ENCODE measurements at places on chromosomes 2 and 18.

GRCh38 chr18:75496151-75496550 is 68.6 kb upstream of the SMIM21 start:
- DNase-seq = no peak

- DNase-seq = no peak
Measured at GRCh38 chr2:953975-954686, 3.5 kb downstream of the SNTG2 start.

GRCh38 chr2:100895934-100896685 is 76.2 kb downstream of the NPAS2 start:
- no peak for DNase-seq

DNA sequence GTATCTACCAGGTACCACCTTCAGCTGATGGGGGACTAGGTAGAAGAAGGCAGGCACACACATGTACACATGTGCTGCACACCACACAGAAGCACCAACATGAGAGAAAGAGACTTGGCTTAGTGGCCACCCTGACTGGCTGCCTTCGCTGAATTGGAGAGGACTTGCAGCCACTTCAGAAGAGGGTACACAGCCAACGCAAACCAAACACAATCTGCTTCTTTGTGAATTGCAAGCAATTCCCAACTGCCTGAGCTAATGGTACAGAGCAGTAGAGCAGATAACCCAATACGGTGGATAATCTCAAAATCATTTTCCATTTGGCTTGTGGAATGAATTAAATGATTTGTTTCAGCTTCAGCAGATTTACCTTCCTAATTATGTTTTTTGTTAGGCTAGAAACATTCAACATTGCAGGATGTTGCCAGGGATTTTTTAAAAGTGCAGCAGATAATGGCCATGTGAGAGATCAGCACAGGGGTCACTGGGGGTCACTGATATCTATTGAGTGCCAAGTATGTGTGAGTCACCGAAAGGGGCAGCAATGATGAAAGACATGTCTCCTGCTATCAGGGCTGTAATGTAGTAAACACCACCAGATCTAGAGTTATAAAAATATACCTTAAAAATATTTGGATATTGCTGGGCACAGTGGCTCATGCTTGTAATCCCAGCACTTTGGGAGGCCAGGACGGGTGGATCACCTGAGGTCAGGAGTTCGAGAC is 652.6 kb downstream of the BCL11A start:
- no peak for DNase-seq

- DNase-seq = no peak
Measured at GRCh38 chr2:121640380-121641316, 8.6 kb downstream of the CLASP1 start.

GRCh38 chr2:234193977-234194563 is 143.6 kb downstream of the SPP2 start:
- no peak for DNase-seq

DNA sequence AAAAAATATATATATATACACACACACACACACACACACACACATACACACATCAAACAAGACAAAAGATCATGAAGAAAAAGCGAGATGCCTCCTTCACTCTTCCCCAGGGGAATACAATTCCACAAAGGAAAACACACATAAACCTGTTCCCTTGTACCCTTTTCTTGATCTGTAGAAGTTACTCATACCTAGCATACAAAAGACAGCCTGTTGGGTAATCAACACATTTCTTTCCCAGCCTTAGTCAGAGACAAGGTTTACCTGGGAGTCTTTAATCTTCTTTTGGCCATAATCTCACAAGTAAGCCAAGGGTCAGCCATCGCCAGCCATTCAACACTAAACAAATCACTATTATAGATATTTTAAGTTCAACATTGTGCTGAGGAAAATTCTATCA is 407.0 kb downstream of the SUCLG1 start:
- no peak for DNase-seq

DNA sequence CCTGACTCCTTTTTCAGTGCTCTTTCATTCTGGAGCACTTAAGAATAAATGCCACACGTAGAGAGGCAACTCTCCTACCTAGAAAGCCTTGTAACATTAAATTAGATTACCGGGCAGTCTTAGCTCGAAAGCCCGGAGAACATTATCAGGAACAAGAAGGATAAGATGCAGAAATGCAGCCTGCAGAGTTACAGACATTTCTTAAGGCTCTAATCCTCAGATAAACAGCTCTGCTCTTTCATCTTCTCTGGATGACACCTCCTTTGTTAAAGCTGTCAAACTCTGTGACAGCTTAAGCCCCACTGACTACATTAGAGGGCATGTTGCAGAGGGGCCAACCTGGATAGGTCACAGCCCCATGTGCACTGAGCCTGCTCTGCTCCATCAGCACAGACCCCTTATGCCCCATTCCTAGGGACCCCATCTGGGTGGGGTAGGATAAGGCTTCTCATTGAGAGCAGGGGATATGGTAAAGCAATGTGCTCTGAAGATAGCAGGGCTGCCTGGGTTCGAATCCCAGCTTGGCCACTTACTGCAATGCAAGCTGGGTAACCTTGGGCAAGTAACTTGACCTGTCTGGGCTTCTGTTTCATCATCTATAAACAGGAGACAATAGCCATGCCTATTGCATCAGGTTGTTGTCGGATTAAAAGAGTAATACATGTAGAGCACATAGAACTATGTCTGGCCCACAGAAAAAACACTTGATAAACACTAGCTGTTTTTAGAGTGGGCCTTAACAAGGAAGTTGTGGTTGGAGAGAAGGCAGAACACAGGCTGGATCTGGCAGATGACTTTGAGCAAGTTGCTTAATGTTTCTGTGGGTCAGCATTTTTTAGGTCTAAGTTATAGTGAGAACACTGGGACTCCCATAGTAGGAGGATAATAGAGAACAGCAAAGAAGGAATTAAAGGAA is 111.4 kb downstream of the THNSL2 start:
- DNase-seq = no peak

DNA sequence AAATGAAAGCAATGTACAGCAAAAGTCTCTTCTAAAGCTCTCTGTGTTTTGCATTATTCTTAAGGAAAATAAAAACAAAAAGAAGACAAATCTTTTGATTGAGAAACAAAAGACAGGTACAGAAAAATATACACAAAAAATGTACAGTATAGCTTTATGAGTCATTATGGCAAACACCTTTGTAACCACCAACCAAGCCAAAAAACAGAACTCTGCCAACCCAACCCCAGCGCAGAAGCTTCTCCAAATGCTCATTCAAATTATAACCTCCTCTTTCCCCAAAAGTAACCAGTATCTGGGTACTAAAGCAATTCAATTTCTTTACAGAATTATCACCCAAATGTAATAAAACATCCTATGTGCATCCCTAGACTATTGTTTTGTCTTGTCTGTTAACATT is 255.9 kb upstream of the STON1 start:
- no peak for DNase-seq

- DNase-seq = no peak
Measured at GRCh38 chr2:96832754-96833507, 10.9 kb downstream of the ANKRD23 start.

- no peak for DNase-seq
Measured at GRCh38 chr18:76571689-76572088, 76.6 kb upstream of the ZNF516 start.

DNA sequence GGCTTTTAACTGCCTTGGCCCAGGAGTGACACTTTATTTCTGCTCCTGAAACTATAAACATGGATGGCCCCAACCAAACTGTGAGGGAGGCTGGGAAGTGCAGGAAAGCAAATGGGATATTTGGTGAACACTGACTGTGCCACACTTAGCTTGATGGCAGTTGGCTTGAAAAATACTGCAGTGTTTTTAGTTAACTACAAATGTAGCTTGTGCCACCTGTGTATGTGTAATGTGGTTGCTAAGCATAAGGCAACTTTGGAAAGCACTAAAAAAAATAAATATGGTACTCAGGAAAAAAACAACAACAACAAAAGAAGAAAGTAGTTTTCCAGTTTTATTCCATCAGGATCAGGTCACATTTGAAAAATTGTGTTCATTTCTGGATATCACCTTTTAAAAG is 73.8 kb downstream of the CD28 start:
- no peak for DNase-seq

DNA sequence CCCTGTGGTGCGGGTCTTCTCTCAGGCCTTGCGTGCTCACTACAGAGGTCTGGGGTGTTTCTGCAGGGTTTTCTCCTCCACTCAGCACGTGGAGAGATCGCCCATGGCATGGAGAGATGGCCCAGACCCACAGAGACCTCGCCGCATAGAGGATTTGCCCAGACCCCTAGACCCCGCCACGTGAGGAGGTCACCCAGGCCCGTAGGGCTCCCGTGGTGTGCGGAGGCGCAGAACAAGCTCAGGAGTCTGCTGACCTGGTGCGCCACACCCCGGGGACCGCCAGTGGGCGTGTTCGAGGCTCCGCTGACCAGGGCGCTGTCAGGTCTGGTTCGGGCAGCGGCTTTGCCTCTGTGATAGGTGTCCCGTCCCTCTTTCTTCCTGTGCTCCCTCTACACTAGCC is 64.5 kb downstream of the ADI1 start:
- DNase-seq = no peak

DNA sequence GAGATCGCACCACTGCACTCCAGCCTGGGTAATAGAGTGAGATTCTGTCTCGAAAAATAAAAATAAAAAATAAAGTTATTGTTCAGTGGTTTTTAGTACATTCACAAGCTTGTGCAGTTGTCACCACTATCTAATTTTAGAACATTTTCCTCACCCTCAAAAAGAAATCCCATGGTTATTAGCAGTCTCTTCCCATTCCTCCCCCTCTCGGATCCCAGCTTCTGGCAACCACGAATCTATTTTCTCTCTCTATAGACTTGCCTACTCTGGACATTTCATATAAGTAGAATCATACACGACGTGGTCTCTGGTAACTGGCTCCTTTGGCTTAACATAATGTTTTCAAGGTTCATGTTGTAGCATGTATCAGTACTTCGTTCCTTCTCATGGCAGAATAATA is 38.6 kb downstream of the CABLES1 start:
- no peak for DNase-seq

DNA sequence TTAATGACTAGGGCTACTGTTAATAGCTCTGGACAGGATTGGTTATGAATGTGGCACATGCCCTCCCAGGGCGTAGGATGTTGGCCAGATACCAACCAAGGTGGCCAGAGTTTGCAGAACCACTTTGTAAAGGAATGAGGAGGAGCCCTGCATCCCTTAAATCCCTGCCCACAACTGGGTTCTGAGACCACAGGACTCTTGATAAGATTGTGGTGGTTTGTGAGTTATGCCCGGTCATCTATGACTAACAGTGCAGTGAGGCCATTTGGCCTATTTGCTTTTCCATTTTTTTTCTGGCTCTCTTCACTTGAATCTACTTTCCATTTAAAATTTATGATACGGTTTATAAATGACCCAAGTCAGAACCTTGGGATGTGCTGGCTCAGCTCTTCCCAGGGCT is 294.5 kb downstream of the PRKCE start:
- no peak for DNase-seq

GRCh38 chr18:75376004-75376403 is 51.5 kb downstream of the SMIM21 start:
- no peak for DNase-seq

DNA sequence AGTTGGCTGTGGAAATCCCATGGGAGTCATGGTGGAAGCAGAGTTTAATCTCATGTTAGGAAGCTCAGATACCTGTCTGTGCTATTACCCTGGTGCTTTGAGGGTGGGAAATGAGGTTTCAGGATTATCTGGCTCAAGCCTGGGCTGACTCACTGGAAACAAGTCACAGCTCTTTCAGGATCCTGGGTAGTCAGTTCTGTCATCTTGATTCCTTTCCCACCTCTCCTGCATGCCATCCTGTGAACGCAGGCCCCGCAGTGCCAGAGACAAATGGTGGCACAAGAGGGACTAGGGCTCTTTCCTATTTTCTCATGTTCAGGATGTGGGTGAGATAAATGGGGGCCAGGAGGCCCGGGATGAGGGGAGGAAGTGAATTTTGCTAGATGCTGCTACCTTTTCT is 3.7 kb upstream of the FAM136A start:
- no peak for DNase-seq
